ENCODE measurements at places on chromosomes 5 and 9.
A peak's percentile ranks its signal among the peaks of the same experiment; 100 is the strongest.

- no peak for DNase-seq
Measured at GRCh38 chr9:3903906-3904305, 378.1 kb upstream of the RFX3 start.

- peak; percentile 7 for DNase-seq
Measured at GRCh38 chr5:34914671-34915138, 599 bp downstream of the RAD1 start.

GRCh38 chr5:173686950-173687349, 70.5 kb upstream of the BOD1 start:
- DNase-seq, result no peak

DNA sequence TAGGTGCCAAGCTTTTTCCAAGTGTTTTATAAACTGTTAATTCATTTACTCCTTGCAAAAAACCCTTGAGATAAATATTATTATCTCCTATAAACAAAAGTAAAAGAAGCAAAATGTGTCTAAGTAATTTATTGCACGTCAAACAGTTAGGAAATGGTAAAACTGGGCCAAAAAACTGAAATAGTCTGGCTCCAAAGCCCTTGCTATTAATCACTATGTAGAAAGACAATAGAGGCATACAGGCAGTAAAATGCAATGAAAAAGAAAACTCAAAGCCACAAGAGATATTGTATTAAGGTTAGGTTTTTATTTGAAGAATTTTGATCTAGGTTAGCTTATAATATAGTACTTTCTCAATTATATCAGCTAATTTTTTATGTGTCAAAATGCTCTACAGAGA, 457.7 kb downstream of the ANXA1 start:
- DNase-seq, result no peak

GRCh38 chr5:42872865-42873264, 61.2 kb upstream of the SELENOP start:
- DNase-seq, result no peak

DNA sequence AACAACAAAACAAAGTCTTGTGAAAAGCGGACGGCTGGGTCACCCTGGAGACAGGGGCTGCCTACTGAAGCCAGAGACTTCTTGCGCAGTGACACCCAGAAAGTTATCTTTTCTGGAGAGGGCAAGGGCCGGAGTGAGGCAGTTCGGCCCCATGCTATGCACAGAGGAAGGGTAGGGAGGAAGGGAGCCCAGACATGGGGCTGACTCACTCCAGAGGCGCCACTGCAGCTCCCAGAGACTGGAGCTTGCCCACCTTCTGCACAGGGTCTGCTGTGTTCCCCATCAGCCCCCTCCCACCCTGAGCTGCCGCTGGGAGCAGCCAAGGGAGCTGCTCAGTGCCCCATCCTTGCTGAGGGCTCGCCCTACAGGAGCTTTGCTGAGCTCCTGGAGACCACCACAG, 13.3 kb downstream of the SLC6A3 start:
- DNase-seq, result no peak

DNA sequence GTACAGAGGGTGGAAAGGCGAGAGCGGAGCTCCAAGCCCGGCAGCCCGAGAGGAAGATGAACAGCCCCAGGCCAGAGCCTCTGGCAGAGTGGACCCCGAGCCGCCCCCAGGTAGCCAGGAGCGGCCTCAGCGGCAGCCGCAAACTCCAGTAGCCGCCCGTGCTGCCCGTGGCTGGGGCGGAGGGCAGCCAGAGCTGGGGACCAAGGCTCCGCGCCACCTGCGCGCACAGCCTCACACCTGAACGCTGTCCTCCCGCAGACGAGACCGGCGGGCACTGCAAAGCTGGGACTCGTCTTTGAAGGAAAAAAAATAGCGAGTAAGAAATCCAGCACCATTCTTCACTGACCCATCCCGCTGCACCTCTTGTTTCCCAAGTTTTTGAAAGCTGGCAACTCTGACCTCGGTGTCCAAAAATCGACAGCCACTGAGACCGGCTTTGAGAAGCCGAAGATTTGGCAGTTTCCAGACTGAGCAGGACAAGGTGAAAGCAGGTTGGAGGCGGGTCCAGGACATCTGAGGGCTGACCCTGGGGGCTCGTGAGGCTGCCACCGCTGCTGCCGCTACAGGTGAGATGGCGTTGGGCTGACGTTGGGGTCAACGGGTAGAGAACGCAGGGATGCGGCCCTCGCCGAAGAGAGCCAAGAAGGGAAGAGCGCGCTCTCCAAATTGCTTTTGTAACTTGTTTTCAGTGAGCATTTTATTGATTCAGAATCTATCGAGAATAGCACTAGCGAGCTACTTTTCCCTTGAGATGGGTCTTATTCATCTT, at the start of gene PTGER4:
PTGER4 (plus strand) TSS at position 3 of the 769 bp plus-strand sequence. CDS start 1,079 bp downstream, outside the sequence.
- no peak for DNase-seq

GRCh38 chr5:14265570-14265969, 122.4 kb downstream of the TRIO start:
- DNase-seq, result no peak

DNA sequence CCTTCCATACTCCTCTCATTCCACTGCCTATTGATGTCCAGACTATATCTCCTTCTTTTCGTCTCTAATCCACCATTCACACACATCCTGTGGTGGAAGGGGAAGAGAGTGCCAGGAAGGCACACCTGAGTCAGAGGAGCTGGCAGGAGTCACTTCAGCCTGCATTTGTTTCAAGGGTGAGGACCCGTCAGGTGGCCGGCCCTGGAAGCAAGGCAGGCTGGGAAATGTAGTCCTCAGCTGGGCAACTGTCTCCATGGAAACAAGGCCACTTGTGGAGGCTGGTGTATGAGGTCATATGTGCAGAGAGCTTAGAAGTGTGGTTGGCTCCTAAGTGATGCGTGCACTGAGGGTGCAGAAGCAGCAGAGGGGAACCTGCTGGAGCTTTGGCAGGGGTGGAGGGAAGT, 278.4 kb downstream of the NSG2 start:
- peak; percentile 86 for DNase-seq

All from brain (organoid and tissue), 16 donors.